ENCODE measurements at places on chromosomes 5 and 9.

DNA sequence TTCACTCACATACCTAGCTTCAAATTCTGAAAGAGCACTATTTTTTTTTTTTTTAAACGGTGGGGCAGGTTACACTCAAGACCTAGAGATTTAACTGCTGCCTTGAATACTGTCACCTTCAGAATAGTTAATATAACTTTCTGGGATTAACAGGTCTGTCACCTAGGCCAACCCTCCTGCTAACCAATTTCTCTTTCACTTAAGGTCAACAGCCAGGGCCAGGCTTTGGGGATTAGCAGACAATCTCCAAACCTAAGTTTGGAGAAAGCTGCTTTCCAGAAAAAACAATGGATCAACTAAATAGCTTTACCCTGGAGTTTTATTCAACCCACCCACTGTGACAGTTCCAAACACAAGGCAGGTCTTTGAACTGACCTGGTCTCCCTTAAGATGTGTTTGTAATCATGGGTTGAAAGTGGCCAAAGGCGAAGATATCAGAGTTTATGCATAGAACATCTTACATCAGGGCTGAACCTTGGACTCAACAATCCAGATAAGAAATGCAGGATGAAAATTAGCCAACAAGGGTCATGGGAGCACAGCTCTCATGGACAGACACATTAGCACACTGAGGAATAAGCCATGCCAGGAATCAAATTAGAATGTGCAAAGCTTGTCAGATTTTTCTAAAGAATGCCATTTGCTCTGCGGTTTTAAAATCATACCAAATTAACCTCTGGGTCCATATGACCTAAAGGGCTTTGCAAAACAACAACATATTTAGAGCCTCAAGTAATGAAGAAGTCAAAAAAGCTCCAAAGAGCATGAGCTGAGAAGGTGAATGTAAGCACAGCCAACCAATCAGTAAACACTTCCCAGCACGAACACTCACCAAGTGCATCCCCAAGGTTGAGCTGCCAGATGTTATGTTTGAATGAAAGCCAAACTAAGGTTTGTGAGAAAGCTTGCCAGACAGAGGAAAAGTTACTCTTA, 538.5 kb upstream of the DMAC1 start:
- no peak for DNase-seq

GRCh38 chr9:83024506-83025125, 38.3 kb downstream of the RASEF start:
- DNase-seq, result no peak

- no peak for DNase-seq
Measured at GRCh38 chr5:2003690-2004365, 121.1 kb upstream of the IRX4 start.

- no peak for DNase-seq
Measured at GRCh38 chr5:43623048-43623680, 20.2 kb downstream of the NNT start.

- DNase-seq, result no peak
Measured at GRCh38 chr5:142202282-142202681, 93.7 kb downstream of the NDFIP1 start.

DNA sequence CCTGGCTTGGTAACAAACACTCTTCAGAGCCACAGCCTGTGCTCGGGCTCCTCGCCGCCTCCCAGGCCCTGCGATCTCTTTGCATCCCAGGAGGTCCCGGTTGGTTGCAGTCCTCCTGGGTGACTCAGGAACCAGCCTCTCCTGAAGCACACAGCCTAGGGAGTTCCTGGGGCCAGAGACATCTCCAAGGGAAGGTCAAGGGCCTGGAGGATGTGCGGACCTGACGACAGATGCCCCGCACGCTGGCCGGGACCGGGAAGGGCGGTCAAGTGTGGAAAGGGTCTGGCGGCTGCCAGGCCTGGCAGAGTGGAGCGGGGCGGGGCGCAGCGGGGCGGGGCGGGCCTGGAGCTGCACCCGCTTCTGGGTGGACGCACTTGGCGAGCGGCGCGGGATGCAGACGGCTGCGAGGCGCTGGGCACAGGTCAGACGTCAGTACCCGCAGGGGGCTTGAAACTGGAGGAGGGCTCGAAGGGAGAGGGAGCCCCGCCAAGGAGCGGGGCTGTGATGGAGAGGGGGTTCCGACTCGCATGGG, 45.0 kb upstream of the PRSS3 start:
- no peak for DNase-seq

DNA sequence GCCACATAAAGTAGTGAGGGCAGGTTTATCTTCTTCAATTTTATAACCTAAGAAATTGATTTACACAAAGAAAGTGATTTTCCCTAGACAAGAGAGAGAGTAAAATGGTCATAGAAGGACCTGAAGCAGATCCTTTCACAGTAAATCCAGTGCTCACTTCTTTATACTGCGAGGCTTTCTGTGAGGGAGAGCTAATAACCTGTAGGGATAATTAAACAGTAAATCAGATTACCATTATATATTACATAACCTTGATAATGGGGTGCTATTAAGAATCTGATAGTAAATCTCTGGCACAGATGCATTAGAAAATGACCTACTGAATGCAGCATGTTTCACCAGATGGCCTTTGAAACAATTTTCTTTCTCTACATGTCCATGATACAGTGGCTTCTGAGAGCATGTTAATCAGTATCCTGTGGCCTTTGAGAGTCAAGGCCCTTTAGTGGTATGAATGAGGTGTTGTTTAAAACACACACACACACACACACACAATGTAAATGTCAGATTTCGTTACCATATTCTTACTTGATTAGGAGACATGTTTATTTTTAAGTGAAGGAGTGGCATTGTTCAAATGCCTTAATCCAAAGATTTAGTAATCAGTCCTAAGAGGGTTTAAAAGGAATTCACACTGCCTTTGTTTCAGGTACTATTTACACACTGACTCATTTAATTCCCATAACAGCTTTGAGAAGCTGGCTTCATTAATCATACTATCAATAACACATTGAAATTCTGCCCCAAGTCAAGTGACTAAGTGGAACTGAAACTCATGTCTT, 124.7 kb downstream of the ALDH1A1 start:
- DNase-seq, result no peak

GRCh38 chr5:56685503-56686217, 129.7 kb upstream of the MAP3K1 start:
- no peak for DNase-seq

- no peak for DNase-seq
Measured at GRCh38 chr9:36031774-36032555, 4.7 kb upstream of the RECK start.
